ENCODE measurements at places on chromosomes 1 and 21.

DNA sequence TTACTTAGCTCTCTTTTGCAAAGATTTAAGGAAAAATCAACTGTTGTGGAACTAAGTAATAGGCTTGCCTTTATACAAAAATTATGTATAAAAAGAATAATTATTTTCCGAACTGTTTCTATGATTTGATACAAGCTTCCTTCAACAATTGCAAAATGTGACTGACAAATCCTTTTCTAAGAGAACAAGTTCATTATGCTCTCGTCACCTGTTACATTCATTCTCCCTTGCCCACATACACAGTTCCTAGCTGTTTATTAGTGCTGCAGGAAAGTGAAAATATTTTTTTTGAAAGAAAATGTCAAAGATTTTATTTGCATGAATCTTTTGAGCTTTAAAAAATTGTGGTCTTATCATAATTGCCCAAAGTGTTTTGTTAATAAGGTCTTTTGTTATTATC lies 466.2 kb downstream of the USP25 start:
- no peak for DNase-seq

GRCh38 chr1:116537040-116537831 lies 33.6 kb downstream of the CD58 start:
- peak; percentile 57 for DNase-seq

DNA sequence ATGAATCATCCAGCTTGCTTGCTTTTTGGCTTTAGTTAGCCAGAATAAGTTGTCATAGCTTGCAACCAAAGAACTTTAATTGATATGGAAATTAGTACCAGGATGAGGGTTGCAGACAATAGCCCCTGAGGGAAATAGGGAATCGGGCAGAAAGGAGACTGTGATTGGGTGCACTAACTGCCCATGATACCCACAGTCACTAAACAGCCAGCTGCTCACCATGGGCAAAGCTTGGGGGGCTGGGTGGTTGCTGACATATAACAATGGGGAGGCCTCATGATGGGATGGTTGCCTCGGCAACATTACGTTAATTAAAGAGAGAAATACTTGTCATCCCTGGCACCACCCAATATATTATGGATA lies 17.8 kb upstream of the PLA2G2E start:
- no peak for DNase-seq

DNA sequence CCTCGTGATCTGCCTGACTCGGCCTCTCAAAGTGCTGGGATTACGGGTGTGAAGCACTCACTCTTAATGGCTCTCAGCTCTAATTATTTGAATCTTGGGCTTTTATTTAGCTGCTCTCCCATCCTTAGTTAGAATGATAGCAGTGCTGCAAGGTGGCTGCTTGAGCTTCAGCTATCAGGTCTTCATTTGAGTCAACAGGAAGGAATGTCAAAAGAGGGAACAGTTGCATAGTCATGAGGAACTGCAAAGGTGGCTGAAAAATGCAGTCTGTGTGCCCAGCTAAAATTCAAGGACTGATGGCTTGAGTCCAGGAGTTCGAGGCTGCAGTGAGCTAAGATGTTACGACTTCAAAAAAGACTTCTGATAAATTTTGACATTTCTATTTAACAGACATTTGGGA lies 55.6 kb downstream of the UCK2 start:
- no peak for DNase-seq

GRCh38 chr1:17488995-17489767 lies 49.7 kb upstream of the RCC2 start:
- DNase-seq, result no peak

- peak; percentile 50 for DNase-seq
Observed at GRCh38 chr1:174114788-174115448, 44.4 kb upstream of the RABGAP1L start.

DNA sequence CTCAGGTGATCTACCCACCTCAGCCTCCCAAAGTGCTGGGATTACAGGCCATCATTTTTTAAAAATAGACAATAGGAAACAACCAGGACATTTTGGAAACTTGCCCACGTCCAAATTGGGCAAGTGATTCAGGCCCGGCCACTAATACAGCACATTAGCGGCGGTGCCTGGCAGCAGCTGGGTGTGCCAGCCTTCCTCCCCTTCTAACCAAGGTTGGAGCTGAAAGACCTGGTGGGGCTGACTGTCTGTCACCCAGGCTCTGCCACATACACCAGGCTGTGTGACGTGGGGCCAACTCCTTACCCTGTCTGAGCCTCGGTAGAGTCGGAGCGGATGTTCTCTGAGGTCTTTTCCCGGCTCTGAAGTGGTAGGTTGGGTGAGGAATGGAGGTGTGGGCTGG lies 29.6 kb upstream of the TMEM51 start:
- DNase-seq, result no peak

GRCh38 chr1:236063919-236064673 lies 794 bp downstream of the NID1 start:
- DNase-seq, result no peak

GRCh38 chr1:33008051-33008914 lies 28.4 kb downstream of the AK2 start:
- DNase-seq, result no peak

GRCh38 chr1:48659801-48660200 lies 116.9 kb downstream of the BEND5 start:
- DNase-seq, result no peak

DNA sequence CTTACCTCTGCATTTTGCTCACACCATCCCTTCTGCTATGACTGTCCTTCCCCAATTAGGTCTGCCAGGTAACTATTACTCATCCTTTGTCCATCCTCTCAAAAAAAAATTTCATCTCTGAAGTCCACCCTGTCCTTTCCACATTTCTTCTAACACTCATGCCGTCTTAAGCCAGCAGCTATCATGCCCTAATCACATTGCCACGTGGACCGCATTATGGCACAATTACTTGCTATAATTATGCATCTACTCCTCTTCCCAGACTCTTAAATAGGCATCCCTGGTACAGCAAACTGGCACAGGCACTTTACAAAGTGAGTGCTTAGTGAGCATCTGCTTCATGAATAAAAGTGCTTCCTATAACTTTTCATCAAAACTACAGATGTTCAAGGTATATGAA lies 295.4 kb upstream of the ESRRG start:
- DNase-seq, result no peak

- DNase-seq, result no peak
Observed at GRCh38 chr1:149962736-149963135, 26.1 kb upstream of the MTMR11 start.

GRCh38 chr1:160664573-160665051 lies 17.8 kb upstream of the SLAMF1 start:
- peak; percentile 75 for DNase-seq

DNA sequence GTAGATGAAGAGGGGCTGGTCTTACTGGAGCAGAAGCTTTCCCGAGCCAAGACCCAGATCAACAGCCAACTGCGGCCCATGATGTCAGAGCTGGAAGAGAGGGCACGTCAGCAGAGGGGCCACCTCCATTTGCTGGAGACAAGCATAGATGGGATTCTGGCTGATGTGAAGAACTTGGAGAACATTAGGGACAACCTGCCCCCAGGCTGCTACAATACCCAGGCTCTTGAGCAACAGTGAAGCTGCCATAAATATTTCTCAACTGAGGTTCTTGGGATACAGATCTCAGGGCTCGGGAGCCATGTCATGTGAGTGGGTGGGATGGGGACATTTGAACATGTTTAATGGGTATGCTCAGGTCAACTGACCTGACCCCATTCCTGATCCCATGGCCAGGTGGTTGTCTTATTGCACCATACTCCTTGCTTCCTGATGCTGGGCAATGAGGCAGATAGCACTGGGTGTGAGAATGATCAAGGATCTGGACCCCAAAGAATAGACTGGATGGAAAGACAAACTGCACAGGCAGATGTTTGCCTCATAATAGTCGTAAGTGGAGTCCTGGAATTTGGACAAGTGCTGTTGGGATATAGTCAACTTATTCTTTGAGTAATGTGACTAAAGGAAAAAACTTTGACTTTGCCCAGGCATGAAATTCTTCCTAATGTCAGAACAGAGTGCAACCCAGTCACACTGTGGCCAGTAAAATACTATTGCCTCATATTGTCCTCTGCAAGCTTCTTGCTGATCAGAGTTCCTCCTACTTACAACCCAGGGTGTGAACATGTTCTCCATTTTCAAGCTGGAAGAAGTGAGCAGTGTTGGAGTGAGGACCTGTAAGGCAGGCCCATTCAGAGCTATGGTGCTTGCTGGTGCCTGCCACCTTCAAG lies 57.3 kb downstream of the LAMC2 start:
- DNase-seq, result no peak

DNA sequence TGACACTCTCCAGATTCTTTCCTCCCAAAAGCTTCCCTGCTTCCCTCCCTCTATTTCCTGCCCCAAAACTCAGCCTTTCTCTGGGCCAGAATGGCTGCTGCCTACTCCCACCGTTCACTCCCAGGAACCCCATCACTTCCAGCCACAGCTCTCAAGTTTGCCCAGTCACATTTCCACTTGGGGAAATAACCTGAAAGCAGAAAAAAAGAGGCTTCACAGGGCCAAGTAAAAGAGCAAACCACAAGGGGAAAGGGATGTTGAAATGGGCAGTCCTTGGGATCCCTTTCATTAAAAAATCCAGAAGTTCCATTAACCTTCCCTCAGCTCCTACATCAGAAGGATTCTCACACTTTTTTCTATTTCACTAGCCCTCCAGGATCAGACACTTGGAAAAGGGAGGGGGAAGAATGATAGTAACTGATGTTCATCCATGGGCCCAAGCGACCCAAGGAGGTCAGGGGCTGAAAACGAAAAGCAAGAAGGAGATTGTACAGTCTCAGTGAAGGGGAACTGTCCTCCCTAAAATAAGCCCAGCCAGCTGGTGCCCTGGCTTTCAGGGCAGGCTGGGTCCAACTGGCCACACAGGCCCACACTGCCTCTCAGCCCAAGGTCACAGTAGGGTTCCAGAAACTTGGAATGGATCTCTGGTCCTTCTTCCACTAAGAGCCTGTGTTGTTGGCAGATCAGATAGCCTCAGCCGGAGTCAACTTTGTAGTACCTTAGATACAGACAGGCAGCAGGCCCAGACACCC lies 49.7 kb downstream of the DMAP1 start:
- DNase-seq, result no peak

DNA sequence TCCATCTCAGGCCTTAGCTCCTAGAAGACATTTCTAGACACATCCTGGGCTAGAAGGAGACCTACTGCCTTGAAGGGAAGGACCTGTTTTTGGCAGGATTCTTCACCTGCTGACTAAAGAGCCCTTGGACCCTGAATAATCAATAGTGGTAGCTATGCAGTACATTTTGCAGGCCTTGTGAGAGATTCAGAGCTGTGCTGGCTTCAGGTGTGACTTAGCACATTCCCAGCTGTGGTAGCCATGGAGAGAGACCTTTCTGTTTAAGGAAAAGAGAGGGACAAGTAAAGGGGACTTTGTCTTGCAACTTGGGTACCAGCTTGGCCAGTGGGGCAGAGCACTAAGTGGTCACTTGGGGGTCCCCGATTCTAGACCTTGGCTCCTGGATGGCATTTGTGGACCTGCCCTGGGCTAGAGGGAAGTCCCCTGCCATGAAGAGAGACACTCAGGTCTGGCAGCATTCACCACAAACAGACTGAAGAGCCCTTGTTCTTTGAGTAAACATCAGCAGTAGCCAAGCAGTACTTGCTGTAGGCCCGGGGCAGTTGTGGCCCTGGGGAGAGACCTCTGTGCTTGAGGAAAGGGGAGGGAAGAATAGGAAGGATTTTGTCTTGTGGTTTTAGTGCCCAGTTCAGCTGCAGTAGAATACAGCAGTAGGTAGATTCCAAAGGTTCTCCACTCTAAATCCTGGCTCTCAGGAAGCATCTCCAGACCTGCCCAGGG lies 26.2 kb upstream of the CD1A start:
- DNase-seq, result no peak

GRCh38 chr1:160446945-160447600 lies 46.7 kb downstream of the VANGL2 start:
- no peak for DNase-seq

DNA sequence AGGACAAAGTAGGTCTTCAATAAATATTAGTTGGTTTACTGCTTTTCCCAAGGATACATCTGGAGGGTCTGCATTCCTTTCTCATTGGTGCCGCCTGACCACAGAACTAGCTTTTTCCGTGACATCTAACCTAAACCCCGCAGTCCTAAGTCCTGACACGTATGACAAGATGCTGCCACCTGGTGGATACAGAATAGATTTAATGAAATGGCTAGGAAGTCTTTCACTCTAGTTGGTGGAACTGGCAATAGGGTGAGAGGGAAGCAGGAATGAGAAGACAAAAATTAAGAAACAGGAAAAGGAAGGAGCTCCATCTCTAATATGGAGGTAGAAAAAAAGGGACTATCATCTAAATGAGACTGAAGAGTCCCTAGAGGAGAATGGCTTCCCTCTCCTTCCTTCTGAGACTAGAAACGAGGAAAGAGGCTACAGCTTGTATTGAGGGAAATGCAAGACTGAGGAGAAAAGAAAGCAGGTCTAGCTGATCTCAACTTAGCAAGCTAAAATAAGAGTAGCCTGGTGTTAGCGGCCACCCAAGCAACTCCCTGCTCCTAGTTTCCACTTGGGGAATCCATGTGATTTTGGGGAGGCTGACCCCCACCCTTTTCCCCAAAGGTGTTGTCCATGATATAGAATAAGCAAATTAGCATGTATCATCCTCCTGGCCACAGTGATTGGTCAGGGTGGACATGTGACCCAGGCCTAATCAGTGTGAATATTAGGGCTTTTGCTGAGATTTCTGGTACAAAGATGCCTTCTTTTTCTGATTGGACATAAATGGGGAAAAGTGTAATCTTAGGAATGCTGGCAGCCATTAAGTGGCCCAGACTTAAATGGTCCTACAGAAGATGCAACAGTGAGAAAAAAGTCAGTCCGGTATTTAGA lies 5.9 kb downstream of the RFX5 start:
- DNase-seq, result peak; percentile 83

DNA sequence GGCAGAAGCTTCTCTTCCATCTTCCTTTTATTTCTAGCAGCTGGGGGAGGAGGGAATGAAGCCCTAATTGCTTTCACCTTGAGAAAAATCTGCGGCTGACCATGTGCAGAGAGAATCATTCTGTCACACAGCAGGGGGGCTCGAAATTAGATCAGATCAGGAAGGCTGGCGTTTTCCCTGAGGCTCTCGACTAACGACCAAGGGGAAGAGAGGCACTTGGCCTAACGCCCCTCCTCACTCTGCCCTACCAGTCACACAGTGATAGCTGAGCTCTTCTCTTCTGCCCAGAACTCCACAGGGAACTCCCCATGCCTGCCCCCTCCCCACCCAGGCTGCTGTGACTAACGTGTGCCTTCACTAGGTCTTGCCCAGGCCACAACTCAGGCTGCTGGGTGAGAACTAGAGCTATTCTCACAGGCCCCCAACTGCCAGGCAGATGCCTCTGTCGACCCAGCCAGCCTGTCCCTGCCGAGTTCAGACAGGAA lies 26.5 kb upstream of the KHDRBS1 start:
- no peak for DNase-seq

- DNase-seq, result no peak
Observed at GRCh38 chr1:204258213-204259115, 44.7 kb upstream of the GOLT1A start.

DNA sequence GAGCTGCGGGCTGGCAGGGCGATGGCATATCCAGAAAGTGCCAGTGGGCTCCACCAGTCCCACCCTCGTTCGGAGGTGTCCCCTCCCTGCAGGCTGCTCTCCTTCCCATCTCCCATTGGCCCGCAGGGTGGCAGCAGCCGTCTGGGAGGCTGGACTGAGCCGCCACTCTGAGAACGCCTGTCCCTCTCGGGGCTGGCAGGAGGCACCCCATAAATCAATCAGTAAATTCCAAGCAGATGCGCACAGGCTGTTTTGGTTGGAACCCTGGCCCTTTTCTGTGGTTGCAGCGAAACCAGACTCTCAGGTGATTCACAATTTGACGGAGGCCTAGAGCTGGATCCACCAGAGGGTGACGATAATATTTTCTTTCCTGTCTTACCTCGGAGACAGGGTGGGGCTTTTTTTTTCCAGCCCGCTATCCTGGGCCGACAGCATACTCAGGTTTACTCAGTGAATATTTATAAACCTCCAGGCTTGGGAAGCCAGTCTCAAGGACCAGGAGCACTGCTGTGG lies 99.7 kb downstream of the GLIS1 start:
- DNase-seq, result no peak
